ENCODE measurements at places on chromosomes 2 and 18. TPM values are rescaled to one million over a fixed set of nuclear protein-coding genes. Genes with fewer than 3 reads are reported as not detected.

KIAA1328 gene
- total RNA-seq: 3.3 TPM

APOB gene
- total RNA-seq: under 0.01 TPM

UBE2E3 gene
- 31.5 TPM for total RNA-seq

HOXD12 gene
- total RNA-seq: 0.22 TPM

CPO gene
- total RNA-seq: not detected

LINC00305 gene
- total RNA-seq: not detected

ALK gene
- total RNA-seq: not detected

SLC11A1 gene
- total RNA-seq: under 0.01 TPM

ZBTB7C gene
- under 0.01 TPM for total RNA-seq

MREG gene
- 3.0 TPM for total RNA-seq

SFT2D3 gene
- total RNA-seq: 8.2 TPM

SRD5A2 gene
- not detected for total RNA-seq

DSEL gene
- 60.4 TPM for total RNA-seq

KLF11 gene
- total RNA-seq: 7.0 TPM

SOX11 gene
- total RNA-seq: under 0.01 TPM

NAT8 gene
- total RNA-seq: not detected

MYL12B gene
- total RNA-seq: 305 TPM

ADCY3 gene
- total RNA-seq: 60.0 TPM

EFR3B gene
- total RNA-seq: 0.57 TPM

UGT1A6 gene
- not detected for total RNA-seq

CFC1 gene
- not detected for total RNA-seq

CNTNAP5 gene
- total RNA-seq: not detected

SLC9A2 gene
- not detected for total RNA-seq

PRSS56 gene
- total RNA-seq: not detected

GAL3ST2 gene
- total RNA-seq: 0.14 TPM

IKZF2 gene
- 1.1 TPM for total RNA-seq

BCL11A gene
- 1.6 TPM for total RNA-seq

CDCA7 gene
- 0.66 TPM for total RNA-seq

FAHD2A gene
- 24.6 TPM for total RNA-seq

FAM237A gene
- not detected for total RNA-seq

PROC gene
- total RNA-seq: 0.14 TPM

STARD6 gene
- total RNA-seq: not detected

STK16 gene
- total RNA-seq: 37.4 TPM

PPIL3 gene
- total RNA-seq: 39.5 TPM

ESPNL gene
- 0.57 TPM for total RNA-seq

ANKRD30BL gene
- 0.14 TPM for total RNA-seq

BZW1 gene
- 705 TPM for total RNA-seq

Data from placental pericyte (primary cell).